NCI-H2081 treated with DMSO at 0.1 percent for 48 hours (cell line): ENCODE measurements at places on chromosomes 2 and 18.

GRCh38 chr18:8686611-8687010 lies 18.7 kb upstream of the MTCL1 start:
- DNase-seq: no peak

DNA sequence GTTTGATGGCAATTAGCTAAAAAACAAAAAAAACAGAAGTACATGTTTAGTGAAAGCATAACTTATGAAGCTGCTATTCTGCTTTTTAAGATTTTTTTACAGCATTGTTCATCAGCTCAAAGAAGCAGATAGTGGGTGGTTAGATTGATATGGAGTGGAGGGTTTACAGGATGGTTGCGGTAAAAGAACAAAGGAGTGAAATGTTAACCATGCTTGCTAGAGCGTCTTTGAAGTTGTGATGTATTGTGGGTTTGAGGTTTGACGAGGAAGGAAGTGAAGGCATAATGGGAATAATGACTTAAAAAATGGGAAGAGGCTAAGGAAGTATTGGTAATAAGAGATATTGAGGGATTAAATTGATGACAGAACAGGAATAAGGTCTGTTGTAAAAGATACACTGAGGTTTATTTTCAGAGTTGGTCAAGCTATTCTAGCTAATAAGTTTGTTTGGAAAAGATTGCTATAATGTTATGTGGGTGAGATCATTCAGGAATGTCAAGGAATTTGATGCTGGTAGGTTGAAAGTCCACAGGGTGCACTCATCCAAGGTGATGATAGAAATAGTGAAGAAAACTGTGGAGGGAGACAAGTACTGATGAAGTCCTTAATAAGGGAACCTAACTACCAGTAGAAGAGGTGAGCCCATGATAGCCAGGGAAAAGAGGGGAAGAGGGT lies 14.6 kb downstream of the SPOPL start:
- no peak for DNase-seq

DNA sequence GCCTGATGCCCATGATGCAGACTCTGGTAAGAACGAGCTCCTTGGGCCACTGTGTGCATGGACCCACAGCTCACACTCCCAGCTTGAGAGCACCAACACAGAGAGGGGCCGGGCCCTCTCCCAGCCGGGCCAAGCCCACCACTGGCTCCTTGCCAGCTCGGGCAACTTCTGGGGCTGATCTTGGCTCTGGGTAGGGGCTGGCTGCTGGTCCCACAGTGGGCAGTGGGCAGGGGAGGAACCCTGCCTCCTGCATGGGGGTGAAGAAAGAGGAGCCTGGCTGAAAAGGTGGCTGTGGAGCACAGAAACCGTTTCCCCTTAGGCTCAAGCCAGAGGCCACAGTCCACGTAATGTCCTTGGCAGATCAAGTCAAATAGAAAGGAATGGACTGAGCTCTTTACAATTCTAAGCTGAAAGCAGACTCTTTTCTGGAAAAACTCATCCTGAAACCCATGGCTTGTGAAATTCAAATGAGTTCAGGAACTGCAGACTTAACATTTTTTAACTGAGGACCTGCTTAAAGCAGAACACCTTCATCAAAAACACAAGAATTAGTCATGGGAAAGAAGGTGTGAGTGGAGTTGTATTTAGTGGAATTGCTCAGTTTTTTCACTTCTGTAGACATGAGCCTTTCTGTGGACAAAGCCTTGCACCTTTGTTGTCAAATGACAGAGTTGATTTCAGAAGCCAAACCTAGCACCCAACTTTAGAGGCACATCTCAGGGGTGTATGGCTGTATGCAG lies 104.9 kb downstream of the STPG4 start:
- DNase-seq: no peak

GRCh38 chr2:47404356-47404755 lies 1.4 kb downstream of the MSH2 start:
- DNase-seq: no peak

DNA sequence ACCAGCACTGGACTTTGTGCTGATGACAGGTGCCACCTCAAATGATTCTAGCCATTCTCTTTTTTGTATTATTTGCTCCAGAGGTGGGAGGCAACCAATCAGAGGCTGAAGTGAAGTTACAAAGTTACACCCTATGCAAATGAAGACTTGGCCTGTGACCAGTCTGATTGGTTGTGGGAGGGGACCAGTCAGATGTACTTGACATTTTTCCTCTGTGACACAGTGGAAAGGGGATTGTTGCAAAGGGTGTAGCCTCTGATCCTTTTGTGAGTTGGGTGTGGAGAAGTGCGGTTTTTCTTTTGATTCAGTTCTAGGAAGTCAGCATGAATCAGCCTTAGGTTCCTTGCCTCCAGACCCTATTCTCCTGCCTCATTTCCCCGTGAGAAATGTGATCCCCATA lies 244.0 kb downstream of the ARL6IP6 start:
- DNase-seq: no peak

DNA sequence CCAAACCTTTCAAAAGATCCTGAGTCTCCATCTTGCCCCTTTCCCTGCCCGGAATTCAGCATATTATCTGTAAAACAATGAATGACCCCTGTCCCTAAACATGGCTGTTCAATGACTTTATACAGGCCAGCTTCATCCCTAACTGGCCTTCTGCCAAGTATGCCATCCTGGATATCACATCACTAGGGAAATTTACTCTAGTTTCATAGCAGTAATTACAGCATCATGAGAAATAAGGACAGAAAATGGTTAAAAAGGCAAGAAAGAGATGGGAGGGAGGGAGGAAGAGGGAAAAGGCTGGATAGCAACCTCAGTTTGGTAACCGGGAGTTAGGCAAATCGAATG lies 4.4 kb downstream of the MBOAT2 start:
- DNase-seq: no peak
